Mesothelial cell of epicardium (in vitro differentiated cells): ENCODE measurements at places on chromosomes 11 and 22. TPM values are rescaled to one million over a fixed set of nuclear protein-coding genes. Genes with fewer than 3 reads are reported as not detected.

GRCh38 chr11:17578958-17579357, 31.9 kb downstream of the OTOG start:
- DNase-seq = peak; percentile 11
- peaks cover 37% of the 10 kb centered on the region for H3K27me3 ChIP-seq
- no peaks in the 10 kb centered on the region for H3K4me1 ChIP-seq

DNA sequence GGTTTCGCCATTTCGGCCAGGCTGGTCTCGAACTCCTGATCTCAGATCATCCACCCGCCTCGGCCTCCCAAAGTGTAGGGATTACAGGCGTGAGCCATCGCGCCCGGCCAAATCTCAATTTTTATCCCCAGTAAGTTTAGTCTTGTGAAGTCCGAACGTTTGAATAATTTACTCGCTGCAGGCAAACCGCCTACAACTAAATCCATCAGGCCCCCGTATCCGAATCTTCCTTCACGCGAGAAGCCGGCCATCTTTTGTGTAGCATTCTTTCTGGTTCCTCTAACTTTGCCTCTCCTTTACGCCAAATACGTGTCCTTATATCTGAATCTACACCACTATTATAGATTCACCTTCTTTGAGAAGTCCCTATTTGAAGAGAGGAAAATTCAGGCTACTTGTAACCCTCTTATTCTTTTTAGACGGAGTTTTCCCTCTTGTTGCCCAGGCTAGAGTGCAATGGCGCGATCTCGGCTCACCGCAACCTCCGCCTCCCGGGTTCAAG, 581 bp upstream of the EIF3L start:
- H3K27ac ChIP-seq = peak overlapping the region; percentile 92
- H3K36me3 ChIP-seq = peaks cover 26% of the 10 kb centered on the region
- no peak for DNase-seq
- H3K4me3 ChIP-seq = peak overlapping the region; percentile 86
- peaks cover 28% of the 10 kb centered on the region for H3K4me1 ChIP-seq

Gene CYB5R3
- 94.7 to 102 TPM (median 99.0 TPM) in 3 replicates for total RNA-seq

Gene GLB1L2
- total RNA-seq = 8.9 to 9.9 TPM (median 9.5 TPM) in 3 replicates

DNA sequence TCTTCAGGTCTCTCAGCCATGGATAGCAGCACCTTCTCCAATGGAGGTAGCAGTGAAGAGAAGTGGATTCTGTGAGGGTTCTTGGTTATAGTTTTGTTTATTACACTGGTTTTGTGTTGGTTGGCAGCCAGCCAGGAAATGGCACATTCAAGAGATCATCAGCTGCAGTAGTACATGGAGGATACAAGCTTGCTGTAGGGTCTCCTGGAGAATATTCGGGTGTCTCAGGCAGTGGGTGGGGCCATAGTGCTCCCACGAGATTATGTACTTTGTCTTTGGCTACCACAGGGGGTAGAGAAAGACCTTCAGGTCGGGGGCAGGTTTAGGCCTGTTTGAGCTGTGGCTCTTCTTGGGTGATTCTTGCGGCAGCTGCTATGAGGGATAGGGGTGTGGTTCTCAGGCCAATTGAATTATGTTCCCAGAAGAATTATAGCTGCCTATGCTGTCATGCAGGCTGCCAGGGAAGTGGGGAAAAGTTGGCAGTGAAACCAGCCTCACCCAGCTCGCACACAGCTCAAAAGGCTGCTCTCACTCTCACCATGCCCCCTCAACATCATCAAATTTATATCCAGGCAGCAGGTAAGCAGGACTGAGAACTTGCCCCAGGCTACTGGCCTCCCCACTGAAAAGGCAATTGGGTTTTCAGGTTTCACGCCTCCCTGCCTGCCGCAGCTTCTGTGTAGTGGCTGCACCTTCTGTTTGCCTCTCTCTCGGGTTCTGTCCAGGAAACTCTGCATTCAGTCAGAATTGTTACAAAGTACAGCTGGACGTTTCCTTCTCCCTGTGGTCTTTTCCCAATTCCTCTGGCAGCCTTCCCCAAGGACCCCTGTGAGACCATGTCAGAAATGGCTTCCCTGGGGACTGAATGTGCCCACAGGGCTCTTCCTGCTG, 435.5 kb downstream of the LUZP2 start:
- no peak overlapping the region for H3K27ac ChIP-seq
- no peak overlapping the region for H3K4me3 ChIP-seq

Gene IL18BP
- 18.4 to 20.9 TPM (median 18.6 TPM) in 3 replicates for total RNA-seq
